ENCODE measurements at places on chromosomes 12 and 14.

DNA sequence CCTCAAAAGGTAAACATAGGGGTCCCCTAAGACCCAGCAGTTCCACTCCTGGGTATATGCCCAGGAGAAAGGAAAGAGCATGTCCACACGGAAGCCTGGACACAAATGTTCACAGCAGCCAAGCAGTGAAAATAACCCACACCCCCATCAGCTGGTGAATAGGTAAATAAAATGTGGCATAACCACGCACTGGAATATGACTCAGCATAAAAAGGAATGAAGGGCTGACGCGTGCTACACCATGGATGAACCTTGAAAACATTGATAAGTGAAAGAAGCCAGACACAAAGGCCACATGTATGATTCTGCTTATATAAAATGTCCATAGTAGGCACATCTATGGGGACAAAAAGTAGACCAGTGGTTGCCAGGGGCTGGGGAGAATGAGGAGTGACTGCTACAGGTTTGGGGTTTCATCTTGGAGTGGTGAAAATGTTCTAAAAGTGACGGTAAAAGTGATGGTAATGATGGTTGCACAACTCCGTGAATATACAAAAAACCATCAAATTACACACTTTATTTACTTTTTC lies 3.8 kb upstream of the SCARB1 start:
- no peak for DNase-seq

GRCh38 chr14:57254884-57255283 lies 13.8 kb downstream of the EXOC5 start:
- DNase-seq, result no peak

GRCh38 chr12:129570796-129571400 lies 332.9 kb downstream of the TMEM132D start:
- no peak for DNase-seq

DNA sequence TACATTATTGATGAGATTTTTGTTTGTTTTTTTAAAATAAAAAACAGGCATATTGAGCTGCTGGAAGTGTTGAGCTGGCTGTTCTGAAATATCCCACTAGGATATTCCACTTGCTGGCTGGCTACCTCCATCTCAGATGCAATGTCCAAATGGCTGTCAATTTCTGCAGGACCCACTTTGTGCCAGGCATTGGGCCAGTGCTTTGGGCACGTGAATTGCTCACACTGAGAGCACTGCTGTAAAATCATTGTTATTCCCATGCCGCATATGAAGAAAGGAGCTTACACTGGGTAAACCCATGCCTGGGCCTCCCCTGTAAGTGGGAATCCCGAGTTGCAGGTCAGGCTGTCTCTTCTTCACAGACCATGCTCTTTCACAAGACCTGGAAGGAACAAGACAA lies 56.7 kb downstream of the RGS6 start:
- no peak for DNase-seq

Measured in stimulated activated CD4-positive, alpha-beta T cell treated with anti-CD3 and anti-CD28 coated beads, TNF-alpha, amount 100 ng/mL, for 24 hours (primary cell).